ENCODE measurements at places on chromosomes 16 and 17.

DNA sequence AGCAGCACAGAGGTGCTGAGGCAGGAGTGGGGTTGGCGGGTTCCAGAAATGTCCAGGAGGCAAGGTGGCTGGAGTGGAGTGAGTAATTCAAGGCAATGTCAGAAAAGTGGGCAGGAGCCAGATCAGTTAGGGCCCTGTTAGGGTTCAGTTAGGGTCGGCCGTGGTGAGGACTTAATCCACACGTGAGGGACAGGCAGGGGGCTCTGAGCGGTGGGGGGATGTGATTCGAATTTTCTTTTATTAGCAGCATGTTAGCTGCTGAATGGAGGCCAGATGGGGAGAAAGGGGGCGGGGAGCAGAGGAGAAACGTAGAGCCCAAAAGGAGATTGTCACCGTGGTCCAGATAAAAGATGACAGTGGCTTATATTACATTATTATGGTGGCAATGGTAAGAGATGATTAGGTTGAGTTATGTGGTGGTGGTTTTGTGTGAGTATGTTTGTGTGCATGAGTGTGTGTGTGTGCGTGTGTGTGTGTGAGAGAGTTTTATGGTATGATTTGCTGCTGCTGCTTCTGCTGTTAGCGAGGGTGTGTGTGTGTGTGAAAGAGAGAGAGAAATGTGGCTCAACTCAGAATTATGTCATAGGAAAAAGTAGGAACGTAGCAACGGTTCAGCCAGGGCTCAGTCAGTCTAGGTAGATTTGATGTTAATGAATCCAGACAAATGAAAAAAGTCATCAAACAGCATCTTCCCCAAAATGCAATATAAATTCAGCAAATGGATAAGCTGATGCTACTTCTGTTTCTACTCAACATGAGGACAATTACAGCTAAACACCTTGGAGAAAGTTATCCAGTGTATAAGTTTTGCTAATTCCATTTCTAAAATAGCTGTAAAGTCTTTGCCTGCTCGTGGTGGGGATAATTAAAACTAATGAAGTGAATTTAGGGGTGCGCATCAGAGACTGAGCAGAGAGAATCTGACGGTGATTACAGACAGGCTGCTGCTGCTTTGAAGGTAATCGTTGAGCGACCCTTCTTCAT, 390.6 kb downstream of the HAPSTR1 start:
- no peak for DNase-seq

DNA sequence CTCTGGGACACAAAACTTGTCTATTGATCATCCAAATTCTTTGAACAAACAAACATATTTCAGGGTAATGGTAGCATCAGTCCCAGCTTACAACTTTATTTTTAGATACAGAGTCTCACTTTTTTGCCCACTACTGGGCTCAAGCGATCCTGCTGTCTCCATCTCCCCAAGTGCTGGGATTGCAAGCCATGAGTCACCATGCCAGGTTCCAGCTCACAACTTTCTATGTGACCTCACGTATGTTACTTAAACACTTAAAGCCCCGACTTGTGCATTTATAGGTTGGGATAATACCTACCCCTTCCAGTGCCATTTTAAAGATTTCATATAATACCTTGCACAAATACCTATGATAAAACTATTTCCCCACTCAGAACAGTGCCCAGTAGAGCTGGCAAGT, 42.0 kb upstream of the KSR1 start:
- no peak for DNase-seq

- no peak for DNase-seq
Measured at GRCh38 chr16:15644267-15644961, 1.5 kb upstream of the MARF1 start.

DNA sequence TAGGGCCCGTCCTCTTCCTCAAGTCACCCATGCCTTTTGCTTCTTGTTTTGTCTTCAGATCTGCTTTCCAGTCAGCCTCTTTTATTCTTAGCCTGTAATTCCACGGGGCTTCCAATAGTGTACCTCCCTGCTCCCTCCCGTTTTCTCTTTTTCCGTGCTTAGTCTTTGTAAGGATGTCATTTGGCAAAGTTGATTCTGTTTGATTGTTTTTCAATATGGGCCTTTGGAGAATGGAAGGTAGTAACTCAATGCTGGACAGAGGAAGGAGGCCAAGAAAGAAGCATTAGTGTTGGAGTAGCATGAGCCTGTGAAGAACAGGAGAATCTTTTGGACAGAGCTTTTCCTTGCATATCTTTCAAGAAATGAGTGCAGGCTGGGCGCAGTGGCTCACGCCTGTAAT, 6.5 kb downstream of the WWP2 start:
- DNase-seq = no peak

DNA sequence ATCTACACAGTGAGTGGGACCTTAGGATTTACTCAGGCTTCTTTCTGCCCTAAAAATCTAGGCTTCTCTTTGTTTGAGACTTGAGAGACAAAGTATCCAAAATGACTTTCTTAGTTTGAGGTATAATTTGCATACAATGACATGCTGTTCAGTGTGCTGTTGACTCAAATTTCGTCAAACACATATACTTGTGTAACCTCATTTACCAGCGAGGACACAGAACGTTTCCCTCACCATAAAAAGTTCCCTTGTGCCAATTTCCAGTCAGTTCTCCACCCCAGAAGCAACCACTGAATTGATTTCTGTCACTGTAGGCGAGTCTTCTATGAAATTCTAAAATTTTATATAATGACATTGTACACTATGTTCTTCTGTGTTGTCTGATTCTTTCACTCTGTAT, 68.0 kb upstream of the MAF start:
- no peak for DNase-seq

- DNase-seq = no peak
Measured at GRCh38 chr16:78137782-78138616, 38.5 kb downstream of the WWOX start.

GRCh38 chr16:84825896-84826557, 6.2 kb downstream of the CRISPLD2 start:
- DNase-seq = no peak

GRCh38 chr16:52740766-52741165, 193.8 kb upstream of the TOX3 start:
- DNase-seq = no peak

Data from H4 (cell line).